ENCODE measurements at places on chromosomes 1 and 21.
A peak's percentile ranks its signal among the peaks of the same experiment; 100 is the strongest.

DNA sequence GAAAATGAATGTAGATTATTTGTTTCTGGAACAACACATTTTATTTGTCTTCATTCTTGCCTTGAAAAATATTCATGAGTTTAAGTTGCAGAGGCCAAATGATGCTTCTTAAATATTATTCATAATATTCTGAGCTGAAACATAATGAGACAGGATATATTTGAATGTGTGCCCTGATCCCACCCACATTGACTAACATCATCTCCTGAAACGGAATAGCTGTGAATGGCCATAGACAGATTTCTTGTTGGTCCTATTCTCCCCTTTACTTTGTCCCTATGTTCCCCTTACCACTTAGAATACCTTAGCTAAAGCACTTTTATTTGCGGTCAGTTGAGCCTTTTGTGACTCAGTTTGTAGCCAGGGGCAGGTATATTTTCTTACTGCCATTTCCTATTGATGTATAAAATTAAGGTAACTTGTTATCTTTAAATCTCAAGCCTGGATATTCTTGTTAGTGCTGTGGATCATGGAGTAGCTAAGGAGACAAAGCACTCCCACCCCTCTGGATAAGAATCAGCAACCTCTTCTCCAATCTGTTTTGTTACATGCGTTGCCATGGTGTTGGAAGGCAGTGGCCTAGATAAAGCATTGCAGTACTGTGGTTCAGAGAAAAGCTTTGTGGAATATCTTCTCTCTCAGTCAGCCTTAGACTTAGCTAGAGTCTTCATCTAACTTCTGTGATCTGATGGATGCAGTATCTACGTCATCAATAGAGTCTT is 478.5 kb upstream of the DEPDC1 start:
- no peak for DNase-seq

DNA sequence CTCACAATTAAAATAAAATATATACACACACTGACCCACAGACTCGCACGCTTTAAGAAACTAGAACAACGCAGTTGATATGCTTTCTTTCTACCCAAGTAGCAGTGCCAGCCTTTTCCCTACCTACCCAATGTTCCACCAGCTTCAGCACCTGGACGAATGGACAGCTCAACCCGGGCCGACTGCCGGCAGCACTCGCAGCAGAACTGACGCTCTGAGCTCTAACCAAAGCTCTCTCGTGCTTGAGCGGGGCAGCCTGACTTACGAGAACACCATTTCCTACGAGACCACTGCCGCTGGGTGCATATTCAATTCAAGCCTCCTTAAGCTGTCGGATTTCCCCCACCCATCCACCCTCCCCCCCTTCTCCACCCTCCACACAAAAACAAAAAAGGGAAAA is 127.4 kb upstream of the DPYD start:
- DNase-seq, result peak; percentile 67

DNA sequence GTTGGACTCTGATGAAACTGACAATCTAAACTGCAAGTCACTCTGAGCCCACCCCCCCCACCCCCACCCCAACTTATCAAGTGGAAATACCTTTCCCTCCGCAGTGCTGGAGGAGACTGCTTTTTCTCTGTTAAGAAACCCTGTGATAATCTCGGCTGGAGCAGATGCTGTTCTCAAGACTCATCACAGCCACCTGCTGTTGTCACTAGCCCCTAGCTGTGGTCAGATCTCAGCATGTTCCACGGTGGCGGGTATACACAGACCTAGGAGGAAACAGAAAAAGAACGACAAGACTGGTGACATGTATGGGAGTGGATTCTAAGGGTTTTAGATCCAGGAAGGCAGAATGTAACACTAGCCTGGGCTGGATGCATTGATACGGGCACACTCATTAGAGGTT is 2.3 kb downstream of the ACTL8 start:
- no peak for DNase-seq

DNA sequence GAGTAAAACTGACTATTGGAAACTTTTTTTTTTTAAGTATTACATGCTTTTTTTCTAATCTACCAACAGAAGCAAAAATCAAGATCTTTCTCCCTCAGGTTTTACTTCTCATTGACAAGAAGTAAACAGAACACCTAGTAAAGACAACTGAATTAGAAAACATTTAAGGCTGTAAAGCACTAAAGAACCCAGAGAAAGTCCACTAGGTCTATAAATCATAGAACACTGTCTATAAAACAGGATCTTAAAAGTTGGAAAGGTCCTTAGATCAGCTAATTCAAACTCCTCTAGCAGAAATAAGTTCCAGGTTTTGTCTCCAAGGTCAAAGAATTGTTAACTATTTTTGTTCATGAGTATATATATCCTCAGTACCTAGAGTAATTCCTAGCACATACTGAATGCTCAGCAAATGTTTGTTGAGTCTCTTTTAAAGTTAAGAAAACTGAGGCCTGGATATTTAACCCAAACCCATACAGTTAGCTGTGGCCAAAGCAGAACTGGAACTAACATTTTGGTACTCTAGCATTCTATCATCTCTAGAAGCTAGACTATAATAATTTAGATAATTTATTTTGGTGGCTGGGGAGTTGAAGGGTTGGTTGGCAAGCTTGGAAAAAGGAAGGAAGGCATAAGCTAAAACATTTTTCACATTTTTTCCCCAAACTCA is 3.0 kb downstream of the EPS15 start:
- DNase-seq, result no peak

DNA sequence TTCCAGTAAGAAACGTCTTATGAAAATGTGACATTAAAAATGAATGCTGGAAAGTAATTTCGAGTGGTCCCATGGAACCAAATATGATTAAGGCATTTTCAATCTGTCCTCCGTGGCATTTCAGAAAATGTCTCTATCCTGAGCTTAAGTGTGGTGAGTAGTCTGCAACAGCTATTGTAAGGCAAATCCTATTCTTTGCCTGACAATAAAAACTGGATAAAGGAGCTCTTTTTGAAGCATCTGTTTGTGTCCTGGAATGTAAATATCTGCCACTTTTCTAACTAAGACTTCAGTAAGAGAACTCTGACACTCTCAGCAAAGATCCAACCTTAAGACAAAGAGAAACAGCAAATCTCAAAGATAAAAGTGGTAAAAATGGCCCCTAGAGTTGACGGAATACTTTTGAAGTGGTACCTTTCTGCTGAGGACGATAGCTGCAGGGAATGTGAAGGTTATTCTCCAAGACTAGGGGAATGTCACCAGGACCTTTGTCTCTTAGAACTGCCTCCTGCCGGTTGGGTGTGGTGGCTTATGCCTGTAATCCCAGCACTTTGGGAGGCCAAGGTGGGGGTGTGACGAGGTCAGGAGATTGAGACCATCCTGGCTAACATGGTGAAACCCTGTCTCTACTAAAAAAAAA is 486.7 kb upstream of the ZP4 start:
- DNase-seq, result no peak

DNA sequence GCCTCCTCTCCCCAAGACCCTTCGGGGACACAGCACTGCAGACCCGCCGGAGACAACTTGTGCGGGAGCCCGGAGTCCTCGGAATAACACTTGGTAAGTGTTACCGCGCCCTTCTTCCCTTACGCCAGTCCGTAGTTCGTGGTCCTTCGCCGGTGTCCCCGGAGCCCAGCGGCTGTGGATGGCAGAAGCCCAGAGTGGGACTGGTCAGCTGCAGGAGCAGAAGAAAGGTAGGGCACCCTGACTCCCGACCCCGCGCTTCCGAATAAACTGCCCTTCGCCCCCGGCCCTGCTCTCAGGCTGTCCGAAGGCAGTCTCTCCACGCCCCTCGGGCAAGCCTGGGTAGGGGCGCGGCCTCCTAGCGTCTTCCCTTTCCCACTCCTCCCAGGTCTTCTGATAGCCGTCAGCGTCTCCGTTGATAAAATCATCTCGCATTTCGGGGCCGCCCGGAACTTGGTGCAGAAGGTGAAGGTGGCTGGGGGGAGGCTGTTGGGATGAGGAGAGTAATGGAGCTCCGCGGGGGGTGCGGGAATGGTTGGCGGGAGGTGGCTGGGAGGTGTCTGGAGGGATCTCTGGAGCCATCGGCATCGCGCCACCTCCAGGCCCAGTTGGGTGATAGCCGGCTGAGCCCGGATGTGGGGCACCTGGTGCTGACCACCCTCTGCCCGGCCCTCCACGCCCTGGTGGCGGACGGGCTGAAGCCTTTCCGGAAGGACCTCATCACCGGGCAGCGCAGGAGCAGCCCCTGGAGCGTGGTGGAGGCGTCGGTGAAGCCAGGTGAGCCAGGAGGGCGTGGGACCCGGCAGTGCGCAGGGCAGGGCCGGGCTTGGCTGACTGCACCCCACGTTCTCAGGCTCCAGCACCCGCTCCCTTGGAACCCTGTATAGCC is 4.3 kb downstream of the RUSC1 start:
- no peak for DNase-seq

- DNase-seq, result no peak
These were observed 27.5 kb downstream of the TFAP2E start for GRCh38 chr1:35600593-35600992.

- DNase-seq, result no peak
These were observed 14.3 kb downstream of the NADK start for GRCh38 chr1:1763657-1764621.

GRCh38 chr1:11860587-11860986 is 1.8 kb upstream of the NPPB start:
- no peak for DNase-seq

DNA sequence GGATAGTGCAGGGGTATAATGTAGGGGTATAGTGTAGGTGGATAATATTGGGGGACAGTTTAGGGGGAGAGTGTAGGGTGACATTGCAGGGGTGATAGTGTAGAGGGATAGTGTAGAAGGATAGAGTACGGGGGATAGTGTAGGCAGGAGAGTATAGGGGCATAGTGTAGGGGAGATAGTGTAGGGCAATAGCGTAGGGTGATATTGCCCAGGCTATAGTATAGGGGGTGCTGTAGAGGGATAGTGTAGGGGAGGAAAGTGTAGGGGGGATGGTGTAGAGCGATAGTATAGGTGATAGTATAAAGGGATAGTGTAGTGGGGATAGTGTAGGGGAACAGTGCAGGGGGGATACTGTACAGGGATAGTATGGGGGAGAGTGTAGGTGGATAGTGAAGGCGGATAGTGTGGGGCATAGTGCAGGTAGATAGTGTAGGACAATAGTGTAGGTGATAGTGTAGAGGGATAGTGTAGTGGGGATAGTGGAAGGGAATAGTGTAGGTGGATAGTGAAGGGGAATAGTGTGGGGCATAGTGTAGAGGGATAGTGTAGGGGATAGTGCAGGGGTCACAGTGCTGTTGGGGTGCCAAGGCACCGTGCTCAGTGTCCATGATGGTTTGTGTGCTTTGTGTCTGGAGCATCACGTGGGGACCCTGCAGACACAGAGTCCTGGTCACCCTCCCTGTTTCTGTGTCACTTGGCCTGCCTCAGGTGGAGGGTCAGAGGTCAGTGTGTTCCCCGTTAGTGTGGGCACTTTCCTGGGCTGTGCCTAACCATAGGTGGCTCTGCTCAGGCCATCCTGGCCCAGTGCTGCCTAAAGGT is 10.5 kb upstream of the ARF1 start:
- no peak for DNase-seq

GRCh38 chr1:66370462-66370971 is 163.4 kb upstream of the SGIP1 start:
- DNase-seq, result no peak

- DNase-seq, result no peak
These were observed 121.7 kb upstream of the COL6A1 start for GRCh38 chr21:45859762-45860357.

DNA sequence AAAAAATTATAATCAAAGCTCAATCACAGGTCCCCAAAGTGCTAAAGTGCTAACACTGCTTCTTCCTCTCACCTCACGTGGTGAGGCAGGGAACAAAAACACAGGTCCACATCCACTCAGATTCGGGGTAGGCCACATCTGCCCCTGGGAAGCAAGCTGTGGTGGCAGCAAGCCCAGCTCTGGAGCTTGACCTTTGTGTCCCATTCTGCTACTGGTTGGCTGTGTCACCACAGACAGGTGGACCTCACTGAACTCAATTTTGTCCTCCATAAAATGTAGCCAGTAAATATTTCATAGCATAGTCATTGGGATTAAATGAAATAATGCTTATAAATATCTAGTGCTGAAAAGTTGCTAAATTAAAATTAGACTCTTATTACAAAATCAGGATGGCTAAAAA is 8.5 kb downstream of the AZIN2 start:
- DNase-seq, result no peak

- peak; percentile 38 for DNase-seq
These were observed 429 bp downstream of the SRRM1 start for GRCh38 chr1:24643363-24644099.

DNA sequence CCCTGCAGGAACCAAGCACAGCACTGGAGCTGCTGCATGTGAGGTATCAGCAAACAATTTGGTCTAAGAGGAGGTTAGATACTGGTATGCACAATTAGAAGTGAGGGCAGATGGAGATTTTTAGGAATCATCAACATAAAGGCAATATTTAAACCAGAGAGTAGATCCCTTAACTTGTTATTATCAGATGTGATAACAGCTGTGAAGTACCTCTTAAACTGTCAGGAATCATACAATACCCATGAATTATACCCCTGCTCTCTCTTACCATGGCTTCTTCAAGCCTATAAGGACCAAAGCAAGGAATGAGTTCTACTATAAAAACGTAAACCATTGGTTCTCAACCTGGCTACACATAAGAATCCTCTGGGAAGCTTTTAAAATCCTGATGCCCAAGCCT is 3.9 kb downstream of the BCAR3 start:
- no peak for DNase-seq

- DNase-seq, result no peak
These were observed 133.2 kb upstream of the KLHDC7A start for GRCh38 chr1:18347559-18347958.

GRCh38 chr1:203590603-203591002 is 36.0 kb upstream of the ATP2B4 start:
- no peak for DNase-seq

GRCh38 chr1:119784191-119784781 is 15.6 kb upstream of the HMGCS2 start:
- no peak for DNase-seq

Data from effector memory CD8-positive, alpha-beta T cell (primary cell).